ENCODE measurements at places on chromosomes 16 and 17.
A peak's percentile ranks its signal among the peaks of the same experiment; 100 is the strongest.

DNA sequence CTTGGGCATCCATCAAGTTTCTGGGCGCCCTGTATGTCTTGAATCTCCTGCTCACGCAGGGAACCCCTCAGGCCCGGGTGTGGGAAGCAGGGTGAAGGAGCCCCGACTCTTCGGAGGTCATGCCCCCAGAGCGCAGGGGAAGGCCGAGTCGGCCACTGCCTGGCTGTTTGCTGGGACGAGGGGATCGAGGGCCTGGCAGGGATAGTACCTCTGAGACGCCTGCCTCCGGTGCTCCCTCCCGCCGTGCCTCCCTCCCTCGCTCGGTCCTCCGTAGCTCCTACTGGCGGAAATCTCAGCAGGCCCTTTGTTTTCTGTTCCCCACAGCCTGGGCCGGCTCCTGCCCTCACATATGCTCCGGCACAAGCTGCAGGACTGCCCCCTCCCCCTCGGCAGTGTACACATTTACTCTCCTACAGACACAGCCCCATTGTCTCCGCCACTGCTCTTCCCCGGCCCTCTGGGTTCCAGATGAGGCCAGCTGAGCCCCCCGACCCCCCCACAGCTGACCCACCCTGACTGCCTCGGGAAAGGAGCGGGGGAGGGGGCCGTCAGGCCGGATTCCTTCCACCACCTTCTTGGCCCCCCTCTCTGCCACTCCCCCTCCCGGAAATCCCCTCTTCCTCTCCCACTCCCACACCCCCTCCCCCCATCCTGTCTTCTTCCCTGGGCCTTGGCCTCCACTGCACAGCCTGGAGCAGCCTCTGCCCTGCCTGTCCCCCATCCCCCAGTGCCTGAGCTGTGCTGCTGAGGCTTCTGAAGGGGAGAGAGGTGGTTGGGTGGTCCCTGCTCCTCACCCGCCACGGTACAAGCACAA, 1.4 kb downstream of the TRAF4 start:
- peak; percentile 88 for DNase-seq

DNA sequence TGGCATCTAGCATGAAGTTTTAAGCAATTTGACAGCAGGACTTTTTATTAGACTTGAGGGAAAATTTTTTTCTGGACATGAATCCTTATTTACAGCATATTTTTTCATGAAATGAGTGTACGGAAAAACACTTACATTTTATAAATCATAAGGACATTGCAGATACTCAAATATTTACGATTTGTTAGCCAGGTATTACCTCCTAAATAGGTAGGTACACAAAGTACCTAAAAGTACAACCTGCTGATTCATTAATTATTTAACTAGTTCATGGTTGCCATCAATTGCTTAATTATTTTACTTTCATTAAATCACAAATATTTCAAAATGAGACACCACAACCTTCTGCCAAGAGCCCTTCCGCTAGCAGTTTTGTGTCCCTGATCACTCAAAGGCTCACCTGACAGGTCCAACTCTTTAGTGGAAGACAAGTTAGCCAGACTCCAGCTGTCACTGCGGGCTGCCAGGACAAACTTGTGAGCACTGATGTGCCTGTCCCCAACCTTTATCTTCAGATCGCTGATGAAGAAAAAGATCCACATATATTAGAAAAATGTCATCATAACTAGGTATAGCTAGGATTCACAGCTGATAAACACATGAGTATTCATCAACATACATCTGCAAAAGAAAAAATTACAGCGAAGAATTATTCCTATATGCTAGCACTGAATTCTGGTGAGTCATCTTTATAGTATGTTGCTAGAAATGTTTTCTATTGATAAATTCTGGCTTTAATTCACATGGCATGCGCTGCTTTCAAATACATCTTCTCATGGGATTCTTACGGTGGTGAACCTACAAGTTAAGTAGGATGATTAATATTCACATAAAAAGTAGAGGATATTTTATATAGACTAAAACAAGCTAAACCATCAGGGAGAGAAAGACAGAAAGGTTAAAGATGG, 28.2 kb downstream of the ANKFY1 start:
- no peak for DNase-seq

- no peak for DNase-seq
Measured at GRCh38 chr17:83161298-83162034, 82.1 kb downstream of the METRNL start.

DNA sequence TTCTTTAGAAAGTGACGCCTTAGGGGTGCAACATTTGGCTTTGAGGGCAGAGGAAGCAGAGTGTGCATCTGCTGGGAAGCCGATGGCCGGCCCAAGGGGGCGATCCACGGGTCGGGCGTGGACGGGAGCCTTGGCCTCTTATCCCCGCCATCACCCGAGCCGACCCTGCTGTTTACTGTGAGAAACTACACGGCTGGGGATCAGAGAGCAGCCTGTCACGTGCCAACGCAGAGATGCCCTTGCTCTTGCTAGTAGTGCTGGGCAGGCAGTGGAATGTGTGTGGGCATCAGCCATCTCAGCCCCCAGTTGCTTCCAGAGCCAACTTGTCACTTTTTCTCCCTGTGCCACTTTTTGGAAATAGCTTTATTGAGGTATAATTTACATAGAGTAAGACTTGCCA, 26.7 kb upstream of the ITGB4 start:
- no peak for DNase-seq

- DNase-seq, result no peak
Measured at GRCh38 chr16:49491771-49492761, 118.5 kb downstream of the C16orf78 start.

DNA sequence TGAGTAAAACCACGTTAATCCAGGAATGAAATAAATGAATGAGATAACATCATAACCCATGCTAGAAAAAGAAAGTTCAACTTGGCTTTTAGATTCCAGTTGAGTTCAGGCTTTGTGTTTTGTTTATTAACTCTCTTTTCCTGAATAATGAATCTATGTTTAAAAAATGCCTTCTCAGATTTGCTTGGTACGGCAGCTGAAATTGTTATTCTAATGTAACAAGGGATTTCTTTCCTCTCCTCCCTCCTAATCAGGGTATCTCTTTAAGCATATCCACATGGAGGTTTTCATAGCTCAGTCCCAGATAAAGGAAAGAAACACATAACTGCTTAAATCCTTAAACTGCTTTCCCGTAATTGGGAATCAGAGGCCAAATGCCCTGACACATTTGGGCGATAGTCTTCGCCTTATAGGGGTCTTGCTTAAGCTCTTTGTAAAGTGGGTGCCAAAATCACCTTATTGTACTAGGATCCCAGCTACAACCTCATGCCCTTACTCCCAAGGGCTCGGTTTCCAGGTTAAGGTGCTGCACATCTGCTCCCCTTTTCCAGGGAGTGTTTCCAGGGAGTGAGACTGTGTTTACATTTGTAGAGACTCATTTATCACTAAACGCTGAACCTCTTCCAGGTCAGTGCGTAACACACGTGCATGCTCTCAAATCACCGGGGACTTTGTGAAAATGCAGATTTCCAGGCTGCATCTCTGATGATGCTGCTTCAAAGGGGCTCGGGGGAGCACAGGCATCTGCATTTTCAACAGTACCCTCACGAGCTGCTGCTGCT, 142.8 kb upstream of the FOXF1 start:
- no peak for DNase-seq

GRCh38 chr17:11852912-11853311, 144.4 kb downstream of the ZNF18 start:
- DNase-seq, result no peak

- DNase-seq, result no peak
Measured at GRCh38 chr17:19290066-19290705, 53.0 kb downstream of the EPN2 start.

GRCh38 chr17:35683591-35683990, 47.8 kb upstream of the RASL10B start:
- no peak for DNase-seq

- DNase-seq, result no peak
Measured at GRCh38 chr16:82185012-82185411, 15.0 kb upstream of the MPHOSPH6 start.

- DNase-seq, result no peak
Measured at GRCh38 chr17:35147375-35147905, at the start of gene UNC45B. UNC45B (plus strand) TSS chr17:35147817; CDS start chr17:35148264, 447 bp downstream.

- DNase-seq, result no peak
Measured at GRCh38 chr16:85166699-85167588, 54.7 kb upstream of the CIBAR2 start.

DNA sequence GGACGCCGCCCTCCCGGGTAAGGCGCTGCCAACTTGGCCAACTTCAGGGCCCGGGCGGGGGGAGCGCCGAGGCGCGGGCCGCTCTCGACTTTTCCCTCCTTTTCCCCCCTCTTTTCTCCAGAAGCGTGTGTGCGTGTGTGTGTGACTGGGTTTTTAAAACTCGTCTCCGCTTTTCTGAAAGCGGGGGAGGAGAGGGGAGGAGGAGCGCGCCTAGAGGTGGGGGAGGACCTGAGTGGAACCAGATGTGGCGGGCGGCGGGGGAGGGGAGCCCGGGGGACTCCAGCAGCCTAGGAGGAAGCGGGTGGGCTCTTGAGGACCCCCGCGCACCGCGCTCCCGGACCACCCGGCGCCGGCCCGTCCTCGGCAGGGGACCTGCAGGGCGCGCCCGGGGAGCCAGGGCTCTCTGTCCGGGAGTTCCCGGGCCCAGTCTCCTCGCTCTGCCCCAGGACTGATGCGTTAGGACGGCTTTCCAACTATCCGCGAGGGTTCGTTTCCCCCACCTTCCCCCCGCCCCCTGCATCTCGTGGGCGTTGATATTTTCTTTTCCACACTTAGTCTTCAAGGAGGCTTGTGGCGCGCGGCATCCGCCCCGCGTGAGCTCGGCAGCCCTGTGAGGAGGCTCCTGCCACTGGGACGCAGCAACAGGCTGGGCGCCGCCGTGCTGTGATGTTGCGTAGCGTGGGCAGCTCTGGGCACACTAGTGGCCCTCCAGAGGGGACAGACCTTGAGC, 599 bp downstream of the MRC2 start:
- peak; percentile 46 for DNase-seq

- no peak for DNase-seq
Measured at GRCh38 chr17:69810326-69810965, 264.6 kb upstream of the KCNJ16 start.

DNA sequence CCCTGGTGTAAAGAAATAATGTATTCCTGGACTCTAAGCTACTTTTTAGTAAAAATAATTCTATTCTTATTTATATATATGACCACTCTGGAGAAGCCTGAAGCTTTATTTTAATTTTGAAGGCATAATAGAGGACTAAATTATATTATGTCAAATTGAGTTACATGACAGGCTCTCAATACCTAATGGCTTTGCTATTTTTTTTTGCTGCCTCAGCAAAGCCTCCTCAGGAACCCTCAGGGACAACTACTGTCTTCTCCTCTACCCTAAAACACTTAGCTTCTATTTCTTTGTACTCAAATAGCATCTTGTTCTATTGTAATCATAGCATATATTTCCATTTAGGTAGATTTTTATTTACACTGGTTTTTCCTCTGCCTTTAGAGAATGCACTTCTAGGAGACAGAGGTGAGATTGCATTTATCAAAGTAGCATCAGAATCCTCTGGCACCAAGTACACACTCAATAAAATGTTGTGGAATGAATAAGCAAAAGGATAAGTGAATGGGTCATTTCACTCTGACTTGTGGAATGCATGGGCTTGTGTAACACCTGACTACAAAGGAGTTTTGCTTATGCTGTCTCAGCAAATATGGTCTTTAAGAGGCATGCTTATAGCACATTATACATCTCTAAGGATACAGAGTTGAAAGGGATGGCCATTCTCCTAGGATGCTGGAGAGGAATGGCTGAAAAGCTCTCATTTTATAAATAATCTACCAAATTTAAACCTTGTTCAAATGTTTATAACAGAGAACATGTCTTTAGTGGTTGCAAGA, 605.2 kb downstream of the KCNJ2 start:
- no peak for DNase-seq

DNA sequence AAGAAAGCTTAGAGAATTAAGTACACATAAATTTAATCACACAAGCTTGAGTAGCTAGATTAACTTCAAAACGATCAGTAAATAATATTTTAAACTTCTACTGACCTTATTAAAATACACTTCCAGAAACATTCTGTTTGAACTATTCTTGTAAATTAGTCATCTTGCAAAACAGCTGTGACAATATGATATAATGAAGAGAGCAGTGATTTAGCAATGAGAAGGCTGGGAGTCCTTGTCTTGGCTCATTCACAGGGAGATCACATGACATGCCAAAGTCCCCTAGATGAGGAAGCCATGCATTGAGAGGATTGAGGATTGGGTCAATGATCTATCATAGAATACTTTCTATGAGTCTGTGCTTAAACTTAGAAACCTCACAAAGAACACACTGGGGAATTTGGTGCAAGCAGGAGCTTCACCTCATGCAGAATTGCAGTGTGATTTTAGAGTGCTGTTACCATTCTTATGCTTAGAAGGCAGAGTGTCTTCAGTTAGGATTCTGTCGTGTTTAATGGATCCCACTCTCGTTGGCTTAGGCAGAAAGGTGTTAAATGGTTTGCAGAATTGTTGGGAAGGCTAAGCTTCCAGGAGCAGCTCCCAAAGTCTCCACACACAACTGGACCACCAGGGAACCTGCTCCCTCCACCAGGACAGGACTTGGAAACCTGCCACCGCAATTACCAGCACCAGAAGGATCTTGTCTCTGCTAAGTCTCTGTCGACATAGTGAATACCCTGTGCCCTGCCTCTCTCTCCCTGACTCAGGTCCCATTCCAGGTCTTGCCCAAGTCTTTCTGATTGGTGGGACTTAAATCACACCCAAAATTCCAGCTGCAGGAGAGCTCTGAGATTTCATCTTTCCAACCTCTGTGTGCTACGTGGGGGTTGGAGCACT, 87.1 kb downstream of the USP22 start:
- no peak for DNase-seq

DNA sequence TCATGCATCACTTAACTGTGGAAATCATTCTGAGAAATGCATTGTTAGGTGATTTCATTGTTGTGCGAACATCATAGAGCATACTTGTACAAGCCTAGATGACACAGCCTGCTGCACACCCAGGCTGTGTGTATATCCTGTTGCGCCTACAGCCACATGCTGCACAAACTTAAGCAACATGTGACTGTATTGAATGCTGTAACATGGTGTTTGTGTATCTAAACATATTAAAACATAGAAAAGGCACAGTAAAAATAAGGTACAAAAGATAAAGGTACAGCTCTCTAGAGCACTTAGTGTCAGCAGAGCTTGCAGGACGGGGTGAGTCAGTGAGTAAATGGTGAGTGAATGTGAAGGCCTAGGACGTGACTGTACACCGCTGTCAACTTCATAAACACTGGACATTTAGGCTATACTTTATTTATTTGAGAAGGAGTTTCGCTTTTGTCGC, 11.9 kb downstream of the FOXK2 start:
- no peak for DNase-seq

GRCh38 chr17:59637611-59638310, 18.1 kb downstream of the CLTC start:
- no peak for DNase-seq

DNA sequence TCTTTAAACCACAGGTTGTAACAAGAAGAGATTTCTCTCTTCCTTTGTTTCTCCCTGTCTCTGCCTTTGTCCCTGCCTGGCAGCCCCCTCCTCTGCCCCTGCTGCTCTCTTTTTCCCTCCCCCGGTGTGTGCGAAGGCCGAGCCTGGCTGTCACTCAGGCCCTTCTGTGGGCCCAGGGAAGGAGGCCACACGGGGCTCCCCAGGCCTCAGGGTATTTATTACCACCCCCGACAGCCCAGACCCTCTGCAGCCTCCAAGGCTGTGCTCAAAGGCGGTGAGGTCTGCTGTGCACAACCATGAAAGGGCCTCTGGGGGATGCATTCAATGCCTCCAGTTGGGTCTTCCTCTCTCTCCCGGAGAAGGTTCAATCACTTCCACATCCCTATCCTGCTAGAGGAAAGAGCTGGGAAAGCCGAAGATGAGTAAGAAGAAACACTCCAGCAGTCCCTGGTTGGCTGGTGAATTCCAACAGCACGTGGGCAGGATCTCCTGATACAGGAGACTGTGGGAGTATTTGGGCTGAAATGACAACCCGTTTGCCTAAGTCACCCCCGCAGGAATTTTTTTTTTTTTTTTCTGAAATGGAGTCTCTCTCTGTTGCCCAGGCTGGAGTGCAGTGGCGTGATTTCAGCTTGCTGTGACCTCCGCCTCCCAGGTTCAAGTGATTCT, 34.2 kb downstream of the ZNF423 start:
- DNase-seq, result no peak

All from NCI-H526 (cell line).